ENCODE measurements at places on chromosomes 6 and 20.

DNA sequence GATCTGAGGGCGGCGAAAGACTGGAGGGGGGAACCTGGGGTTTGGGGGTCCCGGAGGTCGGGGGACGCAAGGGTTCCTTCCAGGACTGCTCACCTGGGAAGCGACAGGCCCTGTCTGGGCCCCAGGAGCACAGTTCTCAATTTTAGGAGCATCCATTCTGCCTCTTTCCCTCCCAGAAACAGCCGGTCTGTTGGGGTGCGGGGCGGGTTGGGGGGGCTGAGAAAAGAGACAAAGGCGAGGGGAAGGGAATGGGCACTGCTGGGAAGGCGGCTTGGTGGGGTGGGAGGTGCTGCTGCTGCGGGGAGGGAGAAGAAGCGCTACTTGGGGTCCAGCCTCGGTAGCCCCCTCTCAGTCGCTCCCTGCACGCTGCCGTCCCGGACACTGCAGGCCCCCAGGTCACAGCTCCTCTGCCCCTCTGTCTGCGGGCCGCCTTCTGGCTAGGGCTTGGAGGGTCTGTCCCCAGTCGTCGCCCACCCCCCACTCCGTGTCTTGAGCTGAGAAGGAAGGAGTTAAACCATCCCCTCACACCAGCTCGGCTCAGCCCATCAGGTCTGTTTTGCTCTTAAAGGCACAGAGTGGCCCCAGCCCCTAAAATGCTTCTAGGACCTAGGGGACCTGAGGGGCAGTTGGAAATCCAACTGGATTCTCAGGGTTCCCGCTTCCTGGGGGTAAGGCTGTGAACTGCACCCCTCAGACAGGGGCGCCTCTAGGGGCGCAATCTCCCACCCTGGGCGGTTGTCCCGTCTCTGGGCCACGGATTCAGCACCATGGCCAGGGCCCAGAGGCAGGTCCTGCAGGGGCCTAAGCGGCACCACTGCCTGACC is 690 bp downstream of the GDAP1L1 start:
- no peak for DNase-seq

DNA sequence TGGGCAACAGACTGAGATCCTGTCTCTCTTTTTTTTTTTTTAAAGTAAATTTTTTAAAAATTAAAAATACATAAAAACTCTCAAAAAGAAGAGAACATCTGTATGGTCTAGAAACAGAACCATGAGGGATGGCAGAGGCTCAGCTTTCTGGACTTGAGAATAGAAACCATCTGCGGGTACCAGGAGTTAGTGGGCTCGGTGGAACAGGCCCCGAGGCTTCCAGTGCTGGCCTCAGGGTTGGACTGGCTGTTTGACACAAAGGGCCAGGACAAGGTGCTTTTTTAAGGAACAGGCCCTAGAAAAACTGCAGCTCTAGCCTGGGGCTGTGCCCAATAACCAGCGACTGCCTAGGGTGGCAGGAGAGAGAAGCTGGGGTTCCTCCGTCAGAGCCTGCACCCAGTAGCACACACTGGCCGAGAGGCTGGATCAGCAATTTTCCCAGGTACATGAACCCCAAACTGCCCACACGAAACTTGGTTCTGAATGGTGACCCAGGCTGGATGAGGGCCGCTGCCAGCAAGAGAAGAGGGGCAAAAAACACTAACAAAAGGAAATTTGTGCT is 131.0 kb upstream of the OLIG3 start:
- no peak for DNase-seq

- DNase-seq = no peak
Measured at GRCh38 chr6:158764183-158764849, 54.9 kb downstream of the EZR start.

DNA sequence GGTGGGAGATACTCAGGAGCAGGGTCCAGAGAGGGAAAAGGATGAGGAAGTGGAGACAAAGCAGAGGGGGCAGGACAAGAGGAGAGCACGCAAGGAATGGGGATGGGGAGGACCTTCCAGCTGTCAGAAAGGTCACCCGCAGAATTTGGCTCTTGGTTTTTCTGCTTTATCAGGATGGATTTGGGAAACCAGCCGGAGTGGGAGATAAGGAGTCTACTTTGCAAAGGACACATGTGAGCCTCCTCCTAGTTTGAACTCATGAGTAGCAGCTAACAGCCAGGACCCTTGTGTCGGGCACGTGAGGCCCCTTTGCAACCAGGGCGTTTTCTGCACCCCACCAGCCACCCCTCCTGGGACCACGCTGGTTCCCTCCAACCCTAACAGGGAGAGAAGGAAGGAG is 7.6 kb upstream of the MICA start:
- no peak for DNase-seq

DNA sequence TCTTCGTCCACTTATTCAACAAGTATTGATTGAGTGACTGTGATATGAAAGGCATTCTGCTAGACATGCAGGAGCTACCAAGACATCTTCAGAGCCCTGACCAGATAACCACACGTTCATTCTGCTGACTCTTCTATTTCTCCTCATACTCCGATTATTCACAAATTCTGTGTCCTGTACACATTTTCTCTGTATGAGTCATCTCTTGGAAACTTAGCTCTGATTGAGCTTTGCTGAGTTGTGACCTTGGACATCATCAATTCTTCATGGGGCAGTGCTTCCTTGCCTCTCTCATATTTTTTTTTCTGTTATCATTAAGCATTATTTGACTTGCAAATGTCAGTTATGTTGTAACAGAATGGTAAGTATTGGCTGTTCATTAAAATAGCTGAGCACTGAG is 351.6 kb upstream of the CNR1 start:
- DNase-seq = no peak

DNA sequence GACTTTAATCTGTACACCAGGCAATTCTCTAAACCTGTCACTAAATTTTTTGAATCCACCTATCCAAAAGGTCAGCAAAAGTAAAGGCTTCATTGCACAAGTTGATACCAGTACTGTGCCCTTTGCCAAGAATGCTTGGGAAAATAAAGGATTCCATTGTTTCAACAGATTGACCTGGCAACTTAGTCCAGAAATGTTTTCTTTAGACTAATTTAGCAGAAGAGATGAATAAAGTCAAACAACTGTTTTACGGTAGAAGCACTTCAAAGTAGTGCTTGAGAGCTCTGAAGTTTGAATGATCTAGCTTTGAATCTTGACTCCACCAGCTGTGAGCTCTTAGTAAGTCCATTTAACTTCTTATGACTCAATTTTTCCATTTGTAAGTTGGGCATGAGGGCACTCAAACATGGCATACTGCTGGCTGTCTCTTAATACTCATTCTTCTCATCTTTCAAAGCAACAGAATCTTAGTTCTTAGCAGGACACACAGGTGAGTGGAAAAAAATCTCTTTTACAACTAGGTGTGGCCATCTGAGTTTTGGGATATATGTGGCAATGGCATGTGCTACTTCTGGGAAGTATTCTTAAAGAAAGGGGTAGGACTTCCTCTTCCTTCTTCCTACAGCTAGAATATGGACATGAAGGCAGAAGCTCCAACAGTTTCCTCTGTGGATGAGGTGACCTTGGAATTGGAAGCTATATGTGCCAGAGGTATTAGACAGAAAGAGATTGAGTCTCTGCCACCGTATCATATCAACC is 55.9 kb upstream of the LOC128125822 start:
- no peak for DNase-seq

- DNase-seq = no peak
Measured at GRCh38 chr20:11411765-11412164, 505.9 kb upstream of the BTBD3 start.

GRCh38 chr20:18686696-18687095 is 98.8 kb downstream of the DTD1 start:
- DNase-seq = no peak

GRCh38 chr6:160137130-160137988 is 15.7 kb downstream of the SLC22A1 start:
- no peak for DNase-seq

GRCh38 chr6:154301839-154302752 is 54.5 kb downstream of the IPCEF1 start:
- DNase-seq = no peak

DNA sequence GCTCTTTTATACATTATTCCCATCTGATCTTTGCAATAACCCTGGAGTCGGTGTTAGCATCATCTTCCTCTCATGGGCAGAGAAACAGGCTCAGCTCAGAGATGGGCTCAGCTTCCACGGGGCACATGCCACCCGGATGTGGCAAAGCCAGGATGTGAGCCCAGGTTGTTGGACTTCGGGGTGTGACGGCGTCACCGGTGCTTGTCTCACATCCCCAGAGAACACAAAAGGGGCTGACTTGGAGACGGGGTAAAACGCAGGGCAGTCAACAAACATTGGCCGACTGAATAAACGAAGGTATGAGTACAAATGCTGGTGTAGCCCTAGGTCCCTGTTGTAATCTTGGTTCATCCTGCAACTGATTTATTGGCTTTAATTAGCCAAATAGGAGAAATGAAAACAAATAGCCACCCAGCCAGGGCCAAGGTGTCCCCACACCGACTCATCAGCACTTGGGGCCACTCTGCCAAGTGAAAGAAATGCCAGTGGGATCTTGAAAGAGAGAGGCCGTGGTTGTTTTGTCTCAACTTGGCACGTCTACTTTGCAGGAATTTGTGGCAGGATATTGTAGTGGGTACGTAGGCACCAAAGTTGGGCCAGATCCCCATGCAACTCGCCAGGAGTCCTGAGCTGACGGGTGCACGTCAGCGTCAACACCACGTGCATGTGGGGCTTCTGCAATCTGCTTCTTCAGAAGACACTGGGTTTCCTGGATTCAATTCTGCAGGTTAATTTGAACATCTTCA is 42.8 kb downstream of the APCDD1L start:
- no peak for DNase-seq

GRCh38 chr6:27188061-27188884 is 59.2 kb upstream of the PRSS16 start:
- DNase-seq = no peak

DNA sequence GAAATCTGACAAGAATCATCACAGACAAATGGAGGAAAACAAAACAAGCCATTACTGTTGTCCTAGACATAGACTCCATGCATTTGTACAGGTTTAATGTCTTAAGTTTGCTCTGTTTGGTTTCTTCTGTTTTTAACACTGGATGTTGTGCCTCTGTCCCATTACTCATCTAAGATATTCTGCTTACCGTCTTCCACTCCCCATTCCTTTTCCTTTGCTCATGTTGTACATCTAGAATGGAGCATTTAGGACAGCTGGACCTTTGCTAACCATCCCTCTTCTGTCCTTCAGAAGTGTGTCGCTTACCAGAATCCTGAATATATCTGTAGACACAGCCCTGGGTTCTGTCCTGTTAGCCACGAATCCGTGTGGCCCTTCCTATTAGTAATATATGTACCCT is 35.2 kb downstream of the RAB22A start:
- DNase-seq = no peak

DNA sequence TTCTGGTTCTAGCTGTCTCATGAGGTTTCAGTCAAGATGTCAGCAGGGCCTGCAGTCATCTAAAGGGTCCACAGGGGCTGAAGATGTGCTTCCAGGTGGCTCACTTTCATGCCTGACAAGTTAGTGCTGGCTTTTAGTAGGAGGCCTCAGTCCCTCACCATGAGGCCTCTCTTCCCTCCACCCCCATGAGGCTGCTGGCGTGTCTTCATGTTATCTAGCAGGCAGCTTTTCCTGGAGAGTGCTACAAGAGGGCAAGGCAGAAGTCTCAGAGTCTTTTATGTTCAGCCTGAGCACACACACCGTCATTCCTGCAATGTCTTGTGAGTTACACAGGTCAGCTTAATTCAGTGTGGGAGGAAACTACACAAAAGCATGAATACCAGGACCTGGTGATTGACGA is 769.9 kb downstream of the HDGFL1 start:
- DNase-seq = no peak

GRCh38 chr6:446418-447366 is 55.1 kb downstream of the IRF4 start:
- DNase-seq = no peak

DNA sequence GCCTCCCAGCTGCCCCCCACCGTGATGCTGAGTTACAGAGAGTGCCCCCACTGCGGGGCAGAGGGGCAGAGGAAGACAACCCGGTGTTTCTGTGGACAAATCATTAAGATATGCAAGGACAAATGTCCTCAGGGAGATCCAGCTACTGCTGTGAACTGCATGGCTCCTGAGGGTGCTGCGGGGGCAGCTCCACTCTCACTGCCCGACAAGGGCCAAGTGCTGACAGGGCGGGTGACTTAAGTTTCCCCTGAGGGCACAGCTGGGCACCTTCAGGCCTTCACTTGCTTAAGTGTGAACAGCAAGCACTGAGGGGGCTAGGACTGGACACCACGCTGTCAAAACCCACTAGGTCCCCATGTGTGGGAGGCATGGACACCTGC is 26.2 kb upstream of the TCFL5 start:
- no peak for DNase-seq

DNA sequence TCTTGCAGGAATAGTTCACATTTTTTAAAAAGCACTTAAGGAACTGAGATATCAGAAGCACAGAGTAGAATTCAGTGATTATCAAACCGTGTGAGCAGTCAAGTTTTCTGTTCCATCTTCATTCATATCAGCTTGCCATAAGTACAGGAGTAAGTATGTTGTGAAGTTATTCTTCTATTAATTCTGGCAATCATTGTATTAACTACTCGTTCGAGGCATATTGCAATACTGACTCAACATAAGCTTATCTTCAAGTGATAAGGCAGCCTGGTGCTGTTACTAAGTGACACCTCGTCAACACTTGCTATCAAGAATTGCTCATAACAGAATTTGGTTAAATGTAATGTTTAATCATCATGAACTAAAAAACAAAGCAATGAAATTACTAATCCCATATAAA is 75.7 kb upstream of the SNX9 start:
- no peak for DNase-seq

- DNase-seq = no peak
Measured at GRCh38 chr6:118292558-118292957, 255.5 kb upstream of the PLN start.

GRCh38 chr20:5535125-5535756 is 215.0 kb upstream of the SHLD1 start:
- no peak for DNase-seq
